Retinal pigment epithelial cell (primary cell): ENCODE measurements at places on chromosomes 2 and 18.

DNA sequence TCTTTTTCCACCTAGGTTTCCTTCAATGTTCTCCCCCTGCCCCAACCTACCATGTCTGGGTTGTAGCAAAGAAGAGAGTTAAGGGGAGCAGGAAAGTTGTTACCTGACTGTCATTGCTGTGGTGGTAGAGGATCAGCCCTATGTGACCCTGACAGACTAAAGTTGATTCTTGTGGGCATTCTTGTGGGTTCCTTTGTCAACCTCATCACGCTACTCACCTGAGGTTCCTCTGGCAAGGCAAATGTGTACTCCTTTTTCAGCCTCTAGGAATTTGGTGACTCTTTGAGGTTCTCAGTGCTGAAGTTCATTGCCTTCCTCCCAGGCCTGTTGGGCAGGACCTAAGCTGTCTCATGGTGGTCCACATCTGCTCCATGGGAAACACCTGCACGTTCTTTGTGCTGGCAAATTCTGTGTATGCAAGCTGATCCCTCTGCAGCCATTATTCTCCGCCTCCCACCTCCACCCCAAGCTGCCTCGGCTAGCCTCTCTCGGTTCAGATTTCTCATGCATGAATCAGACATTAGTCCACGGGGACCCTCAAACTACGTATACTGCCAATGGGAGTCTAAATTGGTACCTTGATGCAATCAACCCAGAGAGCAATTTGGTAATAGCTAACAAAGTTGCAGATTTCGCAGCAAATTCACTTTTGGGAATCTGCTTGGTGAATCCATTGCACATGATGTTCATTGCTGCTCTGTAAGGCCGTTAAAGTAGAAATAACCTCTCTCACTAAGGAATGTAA lies 1.5 kb upstream of the GMCL1 start:
- DNase-seq = no peak

GRCh38 chr18:56831988-56832387 lies 180.8 kb downstream of the WDR7 start:
- no peak for DNase-seq

DNA sequence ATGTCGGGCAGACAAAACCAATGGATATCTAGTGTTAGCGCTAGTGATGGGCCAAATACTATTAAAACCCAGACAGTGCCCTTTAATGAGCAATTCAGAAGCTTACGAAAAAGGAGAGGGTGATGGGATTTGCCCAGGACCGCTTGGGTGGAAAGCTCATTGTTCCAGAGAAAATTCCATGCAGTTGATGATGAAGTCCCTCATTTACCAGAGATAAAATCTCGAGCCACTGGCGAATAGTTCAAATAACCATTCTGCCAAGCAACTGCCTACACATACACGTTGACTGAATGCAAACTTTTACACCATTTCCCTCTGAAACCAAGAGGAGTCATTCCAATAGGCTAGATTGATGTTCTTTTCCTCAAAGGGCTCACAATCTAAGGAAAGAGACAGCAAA lies 73.6 kb upstream of the ARL4C start:
- DNase-seq = no peak

DNA sequence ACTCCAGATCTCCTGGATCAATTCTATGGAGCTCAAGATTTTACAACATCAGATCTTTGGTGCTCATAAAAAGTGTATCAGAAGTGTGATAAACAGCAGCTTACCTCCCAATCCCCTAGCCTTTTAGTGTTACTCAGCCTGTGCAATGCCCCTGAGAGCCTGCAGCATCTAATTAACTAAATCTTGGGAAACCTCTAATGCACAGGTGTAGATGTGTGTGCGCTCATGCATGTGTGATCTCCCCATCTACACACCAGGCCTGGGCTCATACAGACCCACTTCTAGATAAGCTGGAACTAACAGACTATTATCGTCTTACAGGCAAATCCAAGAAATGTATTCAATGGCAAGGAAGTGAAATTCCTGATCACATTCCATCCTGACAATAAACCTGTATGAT lies 7.5 kb downstream of the SUCLG1 start:
- no peak for DNase-seq

- DNase-seq = no peak
These were observed 33.5 kb upstream of the CD226 start for GRCh38 chr18:69980982-69981804.
